ENCODE measurements at places on chromosomes 13 and 19.

- no peak for DNase-seq
These were observed 384.3 kb downstream of the EFNB2 start for GRCh38 chr13:106151056-106151699.

GRCh38 chr19:43105496-43105895 lies 23.0 kb upstream of the PSG2 start:
- no peak for DNase-seq

DNA sequence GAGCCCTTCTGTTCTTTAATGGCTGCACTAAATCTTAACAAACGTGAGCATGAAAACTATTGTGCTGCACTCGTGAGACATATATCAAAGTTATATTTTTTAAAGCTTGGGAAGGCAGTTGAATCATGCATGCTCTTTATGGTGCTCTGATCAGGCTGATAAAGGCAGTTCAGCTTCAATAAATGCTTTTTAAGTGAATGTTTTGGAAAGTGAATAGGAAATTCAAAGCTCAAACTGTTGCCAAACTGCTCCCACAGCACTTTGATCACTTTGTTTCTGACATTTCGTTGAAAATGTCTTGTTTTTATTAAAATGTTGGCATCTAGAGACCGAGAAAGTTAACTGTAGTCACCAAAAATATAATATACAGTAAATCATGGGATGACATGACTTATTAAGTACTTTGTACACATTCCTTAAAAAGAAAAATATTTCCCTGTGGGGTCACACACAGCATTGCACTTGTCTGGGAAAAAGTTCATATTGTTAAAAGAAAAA lies 625.7 kb upstream of the PCDH9 start:
- DNase-seq = no peak

- no peak for DNase-seq
These were observed 5.0 kb downstream of the MAST1 start for GRCh38 chr19:12843328-12843727.

DNA sequence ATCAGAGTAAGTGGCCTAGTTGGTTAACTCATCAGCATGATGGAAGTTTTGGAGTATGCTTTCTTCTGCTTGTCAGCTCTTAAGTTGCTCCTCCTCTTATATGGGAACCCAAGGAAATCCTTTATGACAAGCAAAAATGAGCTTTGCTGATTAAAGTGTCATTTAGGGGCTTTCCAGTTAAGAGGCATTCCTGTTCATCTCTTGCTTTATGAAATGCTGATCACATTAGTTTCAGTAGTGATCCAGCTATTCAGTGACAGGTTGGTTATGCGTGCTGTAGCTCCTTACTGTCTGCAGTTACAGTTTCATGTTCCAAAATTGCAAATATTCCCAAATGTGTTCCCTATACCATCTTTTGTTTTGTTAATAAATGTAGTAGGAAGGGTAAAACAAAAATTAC lies 146.6 kb downstream of the CDK8 start:
- DNase-seq = no peak

DNA sequence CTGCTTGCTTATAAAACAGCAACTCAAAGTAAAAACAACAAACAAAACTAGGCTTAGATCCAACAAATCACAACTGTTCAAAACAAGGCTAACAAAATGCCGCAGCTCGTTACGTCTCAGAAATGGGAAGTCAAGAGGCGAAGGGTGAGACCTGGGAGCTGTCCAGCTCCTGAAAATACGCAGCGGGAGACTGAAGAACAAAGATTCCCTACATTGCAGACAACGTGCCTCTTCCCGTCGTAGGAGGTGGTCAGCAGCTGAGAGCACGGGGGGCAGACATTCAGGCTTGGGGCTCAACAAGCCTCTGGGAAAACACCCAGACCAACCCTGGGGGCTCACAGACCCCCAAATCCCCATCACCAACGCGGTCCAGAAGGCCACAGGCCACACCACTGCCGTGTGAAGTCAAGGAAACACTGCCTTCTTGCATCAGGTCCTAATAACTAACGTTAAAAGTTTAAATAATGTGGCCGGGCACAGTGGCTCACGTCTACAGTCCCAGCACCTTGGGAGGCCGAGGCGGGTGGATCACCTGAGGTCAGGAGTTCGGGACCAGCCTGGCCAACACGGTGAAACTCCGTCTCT lies 13.5 kb downstream of the PLPP2 start:
- DNase-seq = no peak

DNA sequence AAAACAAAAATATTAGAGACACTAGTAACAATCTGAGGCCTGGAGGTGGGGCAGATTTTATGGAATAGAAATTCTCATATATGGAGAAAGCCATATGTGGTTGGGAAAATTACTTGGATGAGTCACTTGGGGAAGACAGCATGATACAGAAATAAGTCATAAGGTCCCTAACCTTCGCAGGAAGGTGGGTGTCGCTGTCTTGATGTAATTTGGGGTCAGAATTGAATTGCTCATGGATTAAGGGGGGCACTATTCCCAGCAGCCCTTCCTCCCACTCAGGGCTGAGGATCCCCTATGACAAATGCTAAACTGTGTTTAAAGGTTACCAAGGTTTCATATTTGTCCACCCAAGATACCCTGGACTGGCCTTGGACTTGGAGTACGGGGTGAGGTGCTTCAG lies 5.0 kb downstream of the RDH8 start:
- no peak for DNase-seq

GRCh38 chr13:22336460-22336859 lies 665.6 kb downstream of the FGF9 start:
- no peak for DNase-seq

- DNase-seq = peak; percentile 84
These were observed 71.0 kb downstream of the ZNF486 start for GRCh38 chr19:20237773-20238623.

- peak; percentile 83 for DNase-seq
These were observed at the start of gene UPF3A for GRCh38 chr13:114281351-114282040. Gene UPF3A, plus strand, starts transcription at chr13:114281601. Its CDS starts 39 bp downstream, at chr13:114281640.

DNA sequence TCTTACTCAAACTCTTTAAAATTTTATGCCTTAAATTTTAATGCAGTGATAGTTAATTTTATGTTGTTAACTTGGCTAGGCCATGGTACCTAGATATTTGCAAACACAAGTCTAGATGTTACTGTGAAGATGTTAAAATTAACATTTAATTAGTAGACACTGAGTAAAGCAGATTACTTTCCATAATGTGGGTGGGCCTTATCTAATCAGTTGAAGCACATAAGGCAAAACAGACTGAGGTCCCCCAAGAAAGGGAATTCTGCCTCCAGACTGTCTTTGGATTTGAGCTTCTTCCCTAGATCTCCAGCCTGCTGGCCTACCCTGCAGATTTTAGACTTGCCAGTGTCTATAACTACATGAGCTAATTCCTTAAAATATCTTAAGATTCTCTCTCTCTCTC lies 294.0 kb downstream of the ENOX1 start:
- DNase-seq = no peak

- DNase-seq = no peak
These were observed 562.1 kb upstream of the PCDH9 start for GRCh38 chr13:67792151-67792676.

GRCh38 chr19:5719274-5719960 lies 529 bp downstream of the LONP1 start:
- no peak for DNase-seq

- DNase-seq = no peak
These were observed 13.6 kb upstream of the ZNF610 start for GRCh38 chr19:52322429-52322828.

DNA sequence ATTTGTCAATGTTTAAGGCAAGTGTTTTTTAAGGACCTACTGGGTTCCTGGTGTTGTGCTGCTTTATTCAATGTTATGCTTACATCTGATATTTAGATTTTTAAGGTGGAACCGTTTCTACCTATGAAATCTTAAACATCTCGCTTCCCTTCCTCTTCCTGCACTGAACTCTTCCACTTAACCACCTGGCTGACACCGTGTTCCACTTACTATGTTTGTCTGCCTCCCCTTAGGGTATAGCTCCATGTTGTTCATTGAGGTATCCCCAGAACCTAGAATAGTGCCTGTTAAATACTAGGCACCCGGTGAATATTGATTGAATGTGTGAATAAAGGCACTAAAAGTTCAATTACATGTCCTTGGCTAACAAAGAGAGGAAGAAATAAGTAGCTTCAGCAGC lies 104.9 kb downstream of the RNF17 start:
- DNase-seq = no peak

- DNase-seq = no peak
These were observed 38.7 kb downstream of the C13orf46 start for GRCh38 chr13:113935001-113935844.

DNA sequence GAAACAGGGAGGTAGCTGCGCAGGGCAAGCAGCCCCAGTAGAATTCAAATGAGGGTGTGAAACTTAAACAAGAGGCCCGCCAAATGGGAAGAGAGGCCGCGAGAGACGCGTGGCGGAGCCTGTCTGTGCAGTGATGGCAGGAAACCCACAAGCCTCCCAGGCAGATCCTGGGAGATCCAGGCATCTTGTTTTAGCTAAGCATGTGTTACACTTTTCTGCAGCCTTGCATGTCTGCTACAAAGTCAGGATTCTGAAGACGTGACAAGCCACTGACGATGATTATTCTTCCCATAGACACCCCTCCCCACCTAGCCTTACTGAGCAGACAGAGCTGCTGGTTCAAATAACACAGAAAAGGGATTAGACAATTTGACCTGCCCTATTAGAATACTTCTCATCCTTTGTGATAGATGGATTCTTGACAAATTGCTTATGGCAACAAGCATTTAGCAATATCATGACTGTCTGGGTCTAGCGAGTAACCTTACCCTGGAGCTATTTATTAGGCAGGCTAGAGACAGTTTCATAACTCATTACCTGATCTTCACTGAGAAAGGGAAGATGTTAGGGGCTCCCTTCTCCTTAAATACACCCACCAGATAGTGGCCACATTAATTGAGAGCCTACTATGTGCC lies 185.2 kb upstream of the IRS2 start:
- no peak for DNase-seq

DNA sequence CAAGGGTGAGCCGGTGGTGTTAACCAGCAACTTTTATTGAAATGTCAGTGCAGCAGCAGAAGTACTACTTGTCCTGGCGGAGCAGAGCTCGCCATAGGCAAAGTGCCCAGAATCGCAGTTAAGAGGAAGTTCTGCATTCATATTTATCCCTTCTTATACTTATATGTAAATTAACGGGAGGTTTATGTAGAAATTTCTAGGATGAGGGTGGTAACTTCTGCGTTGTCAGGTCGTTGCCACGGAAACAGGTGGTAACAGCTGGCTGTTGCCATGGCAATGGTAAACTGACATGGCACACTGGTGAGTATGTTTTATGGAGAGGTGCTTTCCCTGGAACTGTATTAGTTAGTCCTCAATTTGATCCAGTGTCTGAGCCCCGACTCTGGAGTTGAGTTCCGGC lies 2494.9 kb upstream of the PCDH20 start:
- DNase-seq = no peak

DNA sequence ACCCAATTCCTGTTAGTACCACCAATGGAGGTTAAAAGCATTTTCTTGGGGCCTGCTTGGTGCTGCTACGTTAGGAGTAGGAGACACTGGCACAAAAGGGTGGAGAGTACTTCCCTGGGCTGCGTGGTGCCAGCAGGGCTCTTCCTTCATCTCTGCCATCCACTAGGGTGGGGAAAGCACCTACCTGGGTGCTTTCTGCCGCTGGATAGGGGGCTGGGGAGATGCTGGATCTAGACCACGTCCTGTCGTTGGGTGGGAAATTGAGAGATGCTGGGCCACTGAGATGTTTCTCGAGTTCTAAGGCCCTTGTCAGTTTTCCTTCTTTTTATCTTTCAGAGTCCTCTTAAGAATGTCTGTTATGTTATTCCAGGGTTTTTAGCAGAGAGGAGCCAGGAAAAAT lies 6.7 kb upstream of the FCGBP start:
- no peak for DNase-seq

GRCh38 chr19:709965-710571 lies 1.3 kb downstream of the PALM start:
- DNase-seq = no peak

Data from T follicular helper cell (primary cell).